ENCODE measurements at places on chromosomes 5 and 9.

DNA sequence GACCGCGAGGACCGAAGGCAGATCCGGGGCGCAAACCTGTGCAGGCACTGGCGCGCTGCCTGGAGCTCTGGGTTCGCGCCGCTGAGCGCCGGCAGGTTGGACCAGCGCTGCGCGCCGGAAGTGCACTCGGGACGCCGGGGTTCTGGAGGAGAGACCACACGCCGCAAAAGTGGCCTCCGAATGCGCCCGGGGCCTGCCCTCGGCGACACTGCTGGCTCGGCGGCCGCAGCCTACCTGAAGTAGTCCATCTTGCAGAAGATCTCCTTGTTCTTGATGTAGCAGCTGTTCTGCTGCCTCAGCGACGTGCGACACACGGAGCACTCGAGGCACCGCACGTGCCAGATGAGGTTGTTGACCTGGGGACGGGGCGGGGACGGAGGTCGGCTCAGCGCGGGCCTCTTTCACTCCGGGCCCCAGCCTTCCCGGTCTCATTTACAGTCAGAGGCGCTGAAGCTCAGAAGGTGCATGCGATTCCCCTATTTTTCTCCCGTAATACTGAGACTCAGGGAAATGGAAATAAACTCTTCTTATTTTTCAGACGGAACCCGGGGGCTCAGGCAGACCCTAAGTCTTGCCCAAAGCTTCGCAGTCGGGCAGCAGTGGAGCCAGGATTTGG, 2.5 kb downstream of the LHX6 start:
- no peak for DNase-seq

- DNase-seq = no peak
Measured at GRCh38 chr9:105359892-105360291, 87.9 kb upstream of the FSD1L start.

DNA sequence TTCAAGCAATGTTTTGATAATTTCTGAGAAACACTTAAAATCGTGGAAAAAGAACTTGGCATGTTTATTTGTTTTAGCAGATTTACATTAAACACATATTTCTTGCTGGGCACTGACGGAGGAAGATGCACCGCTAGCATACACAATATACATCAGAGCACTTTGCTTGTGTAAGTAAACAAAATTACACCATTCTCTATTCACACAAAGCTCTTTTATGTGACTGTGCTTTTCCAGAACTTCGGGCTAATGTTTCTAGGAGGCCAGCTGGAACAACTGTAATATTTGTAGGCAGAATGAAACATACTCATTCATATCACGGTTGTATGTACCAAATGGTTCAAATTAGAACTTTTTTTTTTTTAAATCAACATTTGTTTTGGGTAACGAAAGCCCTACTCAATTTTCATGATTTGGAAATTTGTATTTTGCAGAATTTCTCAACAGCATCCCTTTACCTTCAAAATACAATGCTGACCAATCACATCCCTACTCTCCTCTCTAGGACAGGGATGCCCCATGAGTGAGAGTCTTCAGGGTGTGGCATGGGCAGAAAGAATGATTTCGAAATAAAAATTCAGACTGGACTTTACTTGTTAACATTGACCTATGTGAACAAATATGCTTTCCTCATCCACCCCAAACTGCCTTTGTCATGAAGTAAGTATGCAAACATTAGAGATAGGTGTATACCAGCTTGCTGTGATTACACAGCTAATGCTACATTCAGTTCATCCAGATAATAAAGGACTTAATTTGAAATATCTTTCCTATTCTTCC, 425.1 kb downstream of the BNC2 start:
- no peak for DNase-seq

GRCh38 chr5:72063219-72063819, 44.0 kb upstream of the MAP1B start:
- DNase-seq = no peak

GRCh38 chr5:125367702-125368101, 621.3 kb upstream of the ZNF608 start:
- no peak for DNase-seq

DNA sequence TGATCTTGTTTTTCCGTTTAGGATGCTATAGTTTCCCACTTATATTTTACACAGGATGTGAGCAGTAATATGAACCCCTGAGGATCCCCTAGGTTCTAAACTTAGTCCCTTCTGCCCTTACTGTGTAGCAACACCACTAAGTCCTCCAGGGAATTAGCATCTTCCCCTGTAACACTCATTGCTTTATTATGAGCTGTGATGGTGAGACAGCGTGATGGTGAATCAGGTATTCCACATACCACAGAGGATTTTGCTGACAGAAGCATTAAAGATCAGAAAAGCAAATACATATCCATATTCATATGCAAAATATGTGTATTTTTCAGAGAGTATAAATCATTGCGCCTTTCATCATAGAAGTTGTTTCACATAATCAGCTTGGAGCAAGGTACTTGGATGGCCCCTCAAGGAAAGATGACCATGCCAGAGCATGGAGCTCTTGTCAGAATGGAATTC, 317.0 kb downstream of the ICE1 start:
- no peak for DNase-seq

- DNase-seq = no peak
Measured at GRCh38 chr5:172065431-172066065, 59.1 kb upstream of the FBXW11 start.

GRCh38 chr9:18114559-18115475, 359.1 kb upstream of the ADAMTSL1 start:
- no peak for DNase-seq

DNA sequence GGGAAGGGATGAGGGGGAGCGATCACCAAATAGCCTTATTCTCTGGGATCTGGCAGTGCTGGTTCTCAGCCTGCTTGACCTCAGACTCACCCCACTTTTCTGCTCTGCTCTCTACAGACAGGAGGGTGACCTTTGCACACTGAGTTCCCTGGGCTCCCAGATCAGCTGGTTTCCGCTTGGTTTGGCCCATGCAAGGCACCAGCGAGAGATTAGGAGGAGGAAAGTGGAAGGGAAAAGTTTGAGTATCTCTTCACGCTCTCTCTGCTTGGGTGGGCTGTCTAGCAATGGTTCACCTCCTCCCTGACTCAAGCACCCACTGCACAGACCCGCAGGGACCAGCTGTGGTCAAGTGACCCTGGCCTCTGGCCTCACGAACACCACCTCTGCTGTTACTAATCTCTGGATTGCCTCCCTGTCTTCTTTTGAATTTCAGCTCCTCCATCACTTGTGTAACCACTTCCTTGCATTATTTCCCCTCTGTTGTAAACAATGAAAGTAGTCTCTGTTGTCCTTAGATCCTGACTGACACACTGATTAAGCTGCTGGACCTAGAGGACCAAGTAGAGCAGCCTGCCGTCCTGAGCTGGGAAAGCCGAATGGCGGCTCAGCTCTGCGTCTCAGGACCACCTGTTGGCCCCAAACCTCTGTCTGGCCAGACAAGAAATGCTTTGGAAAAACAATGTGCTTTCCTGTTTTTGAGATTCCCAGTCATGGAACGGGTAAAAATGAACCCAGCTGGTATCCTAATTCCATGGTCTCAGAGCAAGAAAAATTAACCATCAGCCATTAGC, 186.6 kb downstream of the CRB2 start:
- no peak for DNase-seq

GRCh38 chr9:27791311-27791710, 218.0 kb upstream of the C9orf72 start:
- no peak for DNase-seq

- DNase-seq = no peak
Measured at GRCh38 chr5:6873359-6873758, 160.1 kb downstream of the TENT4A start.

DNA sequence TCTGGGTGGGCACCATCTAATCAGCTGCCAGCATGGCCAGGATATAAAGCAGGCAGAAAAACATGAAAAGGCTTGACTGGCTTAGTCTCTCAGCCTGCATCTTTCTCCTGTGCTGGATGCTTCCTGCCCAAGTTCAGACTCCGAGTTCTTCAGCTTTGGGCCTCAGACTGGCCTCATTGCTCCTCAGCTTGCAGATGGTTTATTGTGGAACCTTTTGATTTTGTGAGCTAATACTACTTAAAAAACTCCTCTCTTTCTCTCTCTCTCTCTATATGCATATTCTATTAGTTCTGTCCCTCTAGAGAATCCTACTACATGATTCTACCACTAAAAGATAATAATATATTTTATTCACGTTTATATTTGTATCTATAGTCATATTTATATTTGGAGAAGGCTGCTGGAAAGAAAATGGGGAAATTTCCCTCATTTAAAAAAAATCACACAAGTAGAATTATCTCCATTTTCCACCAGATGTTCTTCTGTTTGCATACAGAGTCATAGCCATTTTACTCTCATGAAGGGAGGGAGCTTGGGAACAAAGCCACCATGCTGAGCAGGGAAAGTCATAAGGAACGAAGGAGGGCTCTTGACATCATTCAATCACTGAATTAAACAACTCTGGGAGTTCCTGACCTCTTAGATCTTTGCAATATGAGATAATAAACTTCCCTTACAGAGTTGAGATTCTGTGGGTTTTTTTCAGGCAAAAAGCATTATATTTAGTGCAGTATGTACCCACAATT, 1137.4 kb upstream of the CDH18 start:
- no peak for DNase-seq

GRCh38 chr5:109329333-109330237, 80.2 kb downstream of the PJA2 start:
- no peak for DNase-seq

DNA sequence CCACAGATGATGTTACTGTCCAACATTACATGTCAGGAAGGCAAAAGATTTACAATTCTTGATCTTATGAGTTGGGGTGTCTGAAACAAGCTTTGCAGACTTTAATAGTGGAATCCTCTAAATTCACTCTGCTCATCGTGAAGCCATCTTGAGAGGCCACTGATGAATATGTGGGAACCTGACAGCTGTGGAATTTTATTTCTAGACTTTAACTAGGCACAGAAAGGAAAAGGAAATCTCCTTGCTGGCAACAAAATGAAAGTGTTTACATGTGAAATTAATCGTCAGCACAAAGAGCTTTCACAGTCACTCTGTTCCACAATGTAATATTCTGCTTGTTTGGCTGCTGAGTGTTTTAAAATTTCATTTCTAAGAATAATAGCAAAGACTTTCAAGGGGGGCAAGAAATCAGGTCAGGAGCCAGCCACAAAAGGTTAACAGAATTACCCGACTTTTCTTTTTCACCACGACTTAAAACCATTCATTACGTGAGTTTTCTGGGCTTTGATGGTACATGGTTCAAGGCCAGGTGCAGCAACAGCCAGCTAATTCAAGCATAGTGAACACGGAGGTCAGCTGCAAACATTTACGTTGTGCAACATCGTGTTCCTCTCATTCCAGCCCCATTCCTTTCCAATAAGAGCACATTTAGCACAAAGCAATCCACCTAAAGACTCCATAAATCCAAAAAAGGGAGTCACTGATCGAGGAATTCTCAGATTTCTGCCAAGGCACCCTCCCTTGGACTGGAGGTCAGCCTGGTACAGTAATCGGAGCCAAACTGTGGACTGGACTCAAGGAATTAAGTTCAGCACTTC, 14.6 kb downstream of the NREP start:
- DNase-seq = no peak

DNA sequence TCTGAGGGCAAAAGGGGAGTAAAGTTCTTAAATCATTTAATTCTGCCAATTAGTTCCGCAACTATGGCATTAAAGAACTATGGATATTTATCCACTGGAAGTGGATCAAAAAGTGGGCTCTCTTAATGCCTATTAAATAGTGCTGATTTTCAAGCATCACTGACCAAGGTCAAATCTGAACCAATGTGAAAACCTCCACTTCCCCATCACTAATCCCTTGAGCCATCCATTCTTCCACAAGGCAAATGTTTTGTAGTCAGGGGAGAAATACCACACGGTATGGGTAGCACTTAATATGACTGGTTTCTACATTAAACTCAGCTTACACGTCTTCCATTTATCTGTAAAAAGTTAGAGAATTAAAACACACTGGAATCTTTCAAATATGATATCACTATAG, 57.6 kb downstream of the MLLT3 start:
- DNase-seq = no peak

DNA sequence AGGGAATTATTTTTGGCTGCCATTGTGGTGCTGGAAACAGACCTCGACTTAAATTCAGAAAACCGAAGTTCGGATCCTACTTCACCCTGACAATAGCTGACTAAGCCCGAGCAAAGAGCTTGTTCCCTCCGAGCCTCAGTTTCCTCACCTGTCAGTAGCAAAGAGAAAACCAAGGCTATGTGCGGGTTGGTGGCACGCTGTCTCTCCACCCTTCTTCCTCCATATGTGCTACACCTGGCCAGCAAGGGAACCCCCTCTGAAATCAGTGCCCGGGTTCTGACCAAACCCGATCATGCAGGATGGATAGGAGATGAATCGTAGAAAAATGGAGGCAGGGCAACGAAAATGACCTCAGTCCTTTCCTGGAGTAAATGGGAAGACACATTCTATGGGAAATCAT, 16.7 kb upstream of the MSX2 start:
- no peak for DNase-seq

- DNase-seq = no peak
Measured at GRCh38 chr9:78005231-78006002, 26.2 kb downstream of the GNAQ start.

- DNase-seq = no peak
Measured at GRCh38 chr9:5446451-5447236, 3.7 kb upstream of the CD274 start.

DNA sequence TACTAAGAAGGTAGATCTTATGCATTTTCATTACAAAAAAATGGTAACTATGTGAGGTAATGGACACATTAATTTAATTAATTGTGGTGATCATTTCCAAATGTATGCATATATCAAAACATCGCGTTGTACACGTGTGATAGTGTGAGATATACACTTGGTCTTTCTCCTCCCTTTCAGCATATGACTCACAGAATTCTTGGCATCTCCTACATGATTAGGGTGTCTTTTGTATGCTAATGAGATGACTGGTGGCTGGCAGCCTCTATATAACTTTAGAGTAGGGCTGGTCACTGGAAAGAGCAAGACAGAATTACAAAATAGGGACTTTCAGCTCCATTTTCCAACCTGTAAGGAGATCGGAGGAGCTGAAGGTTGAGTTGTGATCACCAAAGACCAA, 1167.6 kb downstream of the CDH12 start:
- no peak for DNase-seq

DNA sequence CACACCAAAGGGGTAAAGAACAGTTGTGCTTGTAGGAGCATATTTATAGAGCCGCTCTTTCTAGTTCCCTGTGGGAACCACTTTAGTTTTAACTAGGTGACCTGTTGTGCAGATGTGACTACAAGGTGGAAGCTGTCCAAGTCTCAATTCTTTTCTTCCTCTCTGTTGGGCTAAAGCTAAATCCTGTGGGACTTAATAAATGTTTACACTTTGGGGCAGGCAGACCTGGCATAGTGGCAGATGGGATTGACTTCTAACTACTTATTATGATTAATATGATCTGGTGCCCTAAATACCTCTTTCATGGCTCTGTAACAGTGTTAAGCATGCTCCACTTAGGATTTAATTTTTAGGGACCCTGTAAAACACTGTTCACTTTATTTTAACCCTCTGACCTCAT, 265.3 kb downstream of the KCTD16 start:
- DNase-seq = no peak

- DNase-seq = peak; percentile 64
Measured at GRCh38 chr5:42811591-42812446, at the start of gene SELENOP. SELENOP (minus strand) TSS chr5:42811892; CDS start chr5:42808353, 3,539 bp downstream.

GRCh38 chr9:115106642-115107041, 11.3 kb downstream of the TNC start:
- DNase-seq = no peak
